ENCODE measurements at places on chromosomes 6 and 20. TPM values are rescaled to one million over a fixed set of nuclear protein-coding genes. Genes with fewer than 3 reads are reported as not detected.

DNA sequence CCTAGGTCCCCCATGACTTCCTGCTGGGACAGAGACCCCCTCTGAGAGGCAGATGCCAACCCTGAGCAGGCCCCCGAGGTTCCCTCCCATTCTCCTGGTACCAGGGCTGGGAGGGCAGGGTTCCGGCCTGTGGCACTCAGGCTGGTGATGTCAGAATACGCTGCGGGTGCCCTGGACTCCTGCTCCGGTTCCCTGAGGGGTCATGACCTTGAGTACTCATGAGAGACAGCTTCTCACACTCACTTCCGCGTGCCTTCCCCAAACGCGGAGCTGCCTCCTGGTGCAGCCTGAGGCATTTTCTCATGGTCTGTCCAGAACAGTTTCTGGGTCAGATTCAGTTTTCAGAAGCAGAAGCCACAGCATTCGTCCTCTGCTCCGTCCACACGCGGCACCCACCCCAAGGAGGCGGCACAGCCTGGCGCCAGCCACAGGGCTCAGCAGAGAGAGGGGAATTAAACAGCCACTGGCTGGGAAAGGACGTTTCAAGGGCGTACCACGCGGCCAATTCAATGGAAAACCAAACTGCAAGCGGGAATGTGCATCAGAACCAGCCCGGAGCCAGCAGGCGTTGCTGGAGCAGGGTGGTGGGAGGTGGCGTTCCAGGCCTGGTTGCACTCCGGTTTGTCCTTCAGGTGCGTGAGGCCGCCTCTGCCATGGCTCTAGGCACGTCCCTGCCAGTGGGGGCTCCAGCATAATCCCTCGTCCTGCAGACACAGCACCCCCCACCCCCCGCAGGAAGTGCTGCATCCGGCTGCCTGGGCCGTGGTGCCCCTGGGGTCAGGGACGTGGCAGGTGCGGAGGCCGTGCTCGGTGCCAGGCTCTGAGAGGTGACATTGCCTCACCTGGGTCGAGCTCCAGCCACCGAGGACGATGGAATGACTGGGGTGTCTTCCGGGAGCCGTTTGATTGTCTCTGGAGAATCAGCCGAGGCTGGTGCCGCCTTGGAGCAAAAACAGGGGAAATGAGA is 58.3 kb upstream of the BHLHE23 start:
- no peak for DNase-seq

DAAM2 gene
- total RNA-seq = not detected

- no peak for DNase-seq
These were observed 49.1 kb upstream of the PLCB1 start for GRCh38 chr20:8082989-8083388.

GPLD1 gene
- 1.5 TPM for total RNA-seq

DNA sequence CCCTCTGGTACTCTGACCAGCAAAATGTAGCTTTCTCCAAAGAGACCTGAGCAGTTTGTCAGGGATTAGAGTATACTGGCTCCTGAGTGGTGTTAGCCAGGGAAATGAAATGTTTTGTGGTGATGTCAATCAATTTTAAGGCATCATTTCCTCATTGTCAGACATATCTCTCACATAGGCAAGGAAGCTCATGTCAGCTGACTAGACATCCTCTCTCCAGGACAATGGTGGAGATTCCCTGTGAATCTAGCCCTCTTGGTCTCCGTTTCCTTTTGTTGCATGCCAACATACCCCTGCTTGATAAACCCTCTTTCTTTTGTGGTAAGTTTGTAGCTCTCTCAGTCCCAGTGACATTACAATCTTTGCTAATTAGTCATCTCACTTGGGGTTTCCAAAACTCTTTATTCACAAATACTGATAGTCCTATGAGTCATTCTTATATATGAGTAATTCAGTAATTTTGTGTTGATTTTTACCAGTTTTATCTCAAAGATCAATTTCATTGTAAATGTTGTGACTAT is 135.6 kb upstream of the PTPRK start:
- no peak for DNase-seq

DNA sequence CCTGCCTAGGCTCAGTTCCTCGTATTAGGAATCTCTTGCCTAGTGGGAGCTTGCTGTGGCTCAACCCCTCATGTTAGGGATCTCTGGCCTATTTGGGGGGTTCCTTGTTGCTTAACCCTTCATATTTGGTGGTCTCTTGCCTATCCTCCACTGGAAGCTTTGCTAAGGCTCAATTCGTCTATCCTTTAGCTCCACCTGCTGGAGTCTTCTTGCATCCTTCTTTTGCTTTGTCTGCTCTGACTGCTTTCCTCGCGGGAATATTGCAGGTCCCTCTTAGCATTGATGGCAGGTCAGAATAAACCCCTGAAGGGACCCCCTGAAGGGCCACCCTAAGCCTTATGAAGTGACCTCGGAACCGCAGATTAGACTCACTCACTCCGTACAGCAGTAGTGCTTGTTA is 203.0 kb upstream of the TBX18 start:
- no peak for DNase-seq

DNA sequence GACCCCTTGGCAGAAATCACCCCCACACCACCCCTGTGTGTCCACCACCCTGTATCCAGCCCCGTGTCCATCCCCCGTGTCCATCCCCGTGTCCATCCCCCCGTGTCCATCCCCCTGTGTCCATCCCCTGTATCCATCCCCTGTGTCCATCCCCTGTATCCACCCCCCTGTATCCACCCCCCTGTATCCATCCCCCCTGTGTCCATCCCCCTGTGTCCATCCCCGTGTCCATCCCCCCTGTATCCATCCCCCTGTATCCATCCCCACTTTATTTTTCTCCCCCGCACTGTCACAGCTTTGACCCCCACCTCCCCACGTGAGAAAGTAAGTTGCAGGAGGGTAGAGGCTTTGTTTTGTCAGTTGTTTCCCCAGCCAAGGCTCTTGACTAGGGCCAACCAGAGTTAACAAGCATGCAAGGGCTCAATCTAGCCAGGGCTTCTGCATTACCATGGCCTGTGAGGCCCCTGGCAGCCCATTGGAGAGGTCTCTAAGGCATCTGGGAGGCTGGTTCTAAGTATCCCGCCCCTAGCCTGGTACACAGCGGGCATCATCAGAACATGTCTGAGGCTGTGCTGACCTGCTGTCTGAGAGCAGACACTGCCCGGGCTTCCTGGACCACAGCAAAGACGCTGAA is 18.1 kb upstream of the SIRPA start:
- no peak for DNase-seq

GRCh38 chr6:31353384-31353945 is 3.5 kb downstream of the HLA-B start:
- DNase-seq = peak; percentile 18

DNA sequence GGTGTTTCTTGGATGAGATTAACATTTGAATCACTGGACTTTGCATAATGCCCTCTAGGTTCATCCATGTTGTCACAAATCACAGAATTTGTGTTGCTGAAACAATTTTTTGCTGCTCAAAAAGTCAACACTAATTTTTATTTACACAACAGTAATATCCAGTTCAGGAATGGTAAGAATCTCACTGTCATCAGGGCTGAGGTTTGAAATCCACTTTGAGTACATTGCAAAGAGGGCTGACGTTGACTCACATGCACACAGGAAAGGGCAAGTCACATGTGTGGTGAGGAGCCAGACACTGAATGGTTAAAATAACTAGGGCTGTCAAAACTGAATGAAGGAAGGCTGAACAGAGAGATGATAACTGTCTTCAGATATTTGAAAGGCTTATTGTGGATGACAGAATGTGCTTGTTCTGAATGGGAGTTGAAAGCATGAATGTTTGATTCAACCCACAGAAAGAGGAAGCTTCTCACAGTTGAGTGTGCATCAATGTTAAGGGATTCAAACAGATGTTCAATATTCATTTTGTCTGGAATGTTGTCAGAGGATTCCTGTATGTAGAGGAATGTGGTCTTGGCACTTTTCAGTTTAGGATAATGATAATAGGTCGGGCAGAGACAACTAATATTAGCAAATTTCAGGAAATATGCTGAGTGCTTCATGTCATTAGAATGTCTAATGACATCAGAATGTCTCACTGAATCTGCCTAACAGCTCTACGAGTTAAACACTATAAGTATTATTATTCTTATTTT is 3.6 kb upstream of the ADGRG6 start:
- DNase-seq = no peak

DNA sequence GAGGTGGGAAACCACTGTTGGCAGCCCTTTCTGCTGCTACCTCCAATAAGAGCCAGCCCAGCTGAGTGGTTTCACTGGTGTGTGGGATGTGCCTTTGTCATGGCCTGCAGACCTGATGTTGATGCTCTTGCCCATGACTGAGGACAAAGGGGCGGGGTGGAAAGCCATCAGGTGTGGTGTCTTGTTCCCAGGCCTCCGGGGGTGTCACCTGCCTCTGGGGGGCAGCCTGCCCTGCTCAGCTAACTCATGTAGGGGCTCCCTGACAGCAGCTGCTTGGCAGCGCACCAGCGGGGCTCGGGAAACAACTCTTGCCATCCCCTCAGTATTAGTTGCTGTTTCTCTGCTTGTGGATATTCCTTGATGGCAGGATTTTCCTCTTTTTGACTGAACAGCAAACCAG is 91.3 kb downstream of the LYRM2 start:
- no peak for DNase-seq
